Activated naive CD4-positive, alpha-beta T cell treated with anti-CD3 and anti-CD28 coated beads for 36 hours (primary cell): ENCODE measurements at places on chromosomes 7 and 10. TPM values are rescaled to one million over a fixed set of nuclear protein-coding genes. Genes with fewer than 3 reads are reported as not detected.

Gene DOCK1
- 0.49 TPM for total RNA-seq

Gene ARHGEF35
- total RNA-seq: 7.6 TPM

Gene KCNIP2
- 0.79 TPM for total RNA-seq

Gene CELF2
- 72.2 TPM for total RNA-seq

Gene HTR7
- total RNA-seq: not detected

DNA sequence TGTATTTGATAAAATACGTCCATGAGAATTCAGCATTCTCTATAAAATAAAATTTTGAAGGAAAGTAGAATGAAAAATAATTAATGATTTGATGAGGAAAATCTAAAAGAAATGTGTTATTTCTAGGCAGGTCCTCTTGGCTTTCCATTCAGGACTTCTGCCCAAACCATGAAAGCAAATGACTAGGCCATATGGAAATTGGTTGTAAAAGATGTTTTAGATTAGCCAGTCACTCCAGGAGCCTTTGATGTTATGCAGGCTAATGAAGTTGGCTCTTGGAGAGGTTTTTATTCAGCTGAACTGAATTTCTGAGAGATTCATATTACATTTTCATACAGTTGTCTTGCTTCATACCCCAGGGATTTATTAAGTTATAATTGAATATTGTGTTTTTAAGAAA is 452.8 kb downstream of the SDK1 start:
- H3K27me3 ChIP-seq: no peaks in the 10 kb centered on the region
- H3K36me3 ChIP-seq: no peaks in the 10 kb centered on the region
- H3K4me1 ChIP-seq: no peaks in the 10 kb centered on the region
- H3K4me3 ChIP-seq: no peak overlapping the region

DNA sequence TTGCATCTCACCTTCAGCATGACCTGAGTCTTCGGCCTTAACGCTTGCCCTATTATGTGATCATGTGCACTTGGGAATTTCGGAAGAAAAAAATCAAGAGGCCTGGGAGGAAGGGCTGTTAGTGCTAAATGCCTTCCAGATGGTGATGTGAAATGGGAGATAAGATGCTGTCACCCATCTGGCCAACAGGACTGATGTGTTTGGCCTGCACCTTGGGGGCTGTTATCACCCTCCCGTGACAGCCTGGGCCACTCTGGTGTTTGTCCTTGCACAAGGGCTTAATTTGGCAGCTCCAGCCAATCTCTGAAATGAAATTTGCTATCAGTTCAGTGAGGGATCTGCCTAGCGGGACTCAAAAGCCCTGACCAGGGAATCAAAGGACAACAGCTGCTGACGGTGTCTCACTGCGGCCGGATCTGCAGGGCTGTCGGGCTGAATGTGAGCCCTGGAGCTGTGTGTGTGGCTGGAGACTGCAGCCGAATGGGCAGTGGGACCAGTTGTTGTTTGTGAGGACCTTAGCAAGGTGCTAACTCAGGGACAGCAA is 131.4 kb upstream of the BTBD16 start:
- no peak overlapping the region for H3K4me3 ChIP-seq
- H3K27me3 ChIP-seq: peaks cover 4% of the 10 kb centered on the region
- no peaks in the 10 kb centered on the region for H3K4me1 ChIP-seq
- DNase-seq: no peak
- H3K36me3 ChIP-seq: no peaks in the 10 kb centered on the region

- DNase-seq: no peak
- H3K27me3 ChIP-seq: peaks cover 36% of the 10 kb centered on the region
- H3K36me3 ChIP-seq: no peaks in the 10 kb centered on the region
- no peak overlapping the region for H3K4me3 ChIP-seq
Measured at GRCh38 chr7:138979226-138979979, 1.8 kb downstream of the KIAA1549 start.

- H3K27ac ChIP-seq: no peak overlapping the region
- H3K4me1 ChIP-seq: no peaks in the 10 kb centered on the region
- no peaks in the 10 kb centered on the region for H3K36me3 ChIP-seq
- no peaks in the 10 kb centered on the region for H3K27me3 ChIP-seq
- no peak overlapping the region for H3K4me3 ChIP-seq
- DNase-seq: no peak
Measured at GRCh38 chr7:18700147-18700546, 204.6 kb downstream of the HDAC9 start.

GRCh38 chr10:86269332-86269731 is 97.3 kb downstream of the GRID1 start:
- no peaks in the 10 kb centered on the region for H3K36me3 ChIP-seq
- no peaks in the 10 kb centered on the region for H3K4me1 ChIP-seq
- no peak overlapping the region for H3K27ac ChIP-seq
- no peak for DNase-seq

DNA sequence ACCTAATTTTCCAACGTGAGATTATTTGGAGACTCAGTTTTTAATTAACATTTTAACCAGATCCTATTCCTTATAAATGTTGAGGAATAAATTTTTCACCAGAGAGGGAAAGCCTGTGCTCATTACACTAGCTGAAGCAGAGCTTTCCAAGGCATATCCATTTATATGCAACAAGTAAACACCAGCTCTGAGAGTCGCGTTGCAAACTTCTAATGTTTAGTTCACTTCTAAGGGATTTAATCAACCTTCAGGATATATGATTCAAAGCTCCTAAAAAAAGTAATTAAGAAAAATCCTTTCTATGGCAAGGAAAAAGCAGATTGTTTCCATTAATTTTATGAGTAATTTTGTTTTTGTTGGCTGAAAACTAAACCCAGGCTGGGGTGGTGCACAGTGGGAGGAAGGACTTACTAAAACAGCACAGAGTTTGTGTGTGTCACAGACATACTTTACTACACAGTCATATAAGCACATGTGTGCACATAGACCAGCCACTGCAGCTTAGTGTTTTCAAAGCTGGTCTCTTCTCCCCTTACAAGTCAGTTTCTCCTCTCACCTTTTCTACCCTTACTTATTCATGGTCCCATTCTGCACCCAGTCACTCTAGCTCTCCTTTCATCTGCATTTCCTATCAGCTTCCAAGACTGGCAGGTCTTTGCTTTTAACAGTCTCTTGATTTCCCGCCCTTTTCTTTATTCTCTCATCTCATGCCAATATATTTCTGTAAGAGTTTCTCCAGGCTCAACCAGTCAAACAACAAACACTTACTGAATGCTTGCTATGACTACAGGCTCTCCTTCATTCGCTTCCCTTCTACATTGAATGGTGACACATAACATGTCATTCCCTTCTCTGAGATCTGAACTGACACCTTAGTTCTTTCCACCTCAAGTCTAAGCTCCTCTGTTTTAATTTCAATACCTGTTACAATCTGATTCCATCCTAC is 81.1 kb upstream of the FZD1 start:
- H3K36me3 ChIP-seq: no peaks in the 10 kb centered on the region
- no peak overlapping the region for H3K27ac ChIP-seq
- DNase-seq: no peak
- no peak overlapping the region for H3K4me3 ChIP-seq

DNA sequence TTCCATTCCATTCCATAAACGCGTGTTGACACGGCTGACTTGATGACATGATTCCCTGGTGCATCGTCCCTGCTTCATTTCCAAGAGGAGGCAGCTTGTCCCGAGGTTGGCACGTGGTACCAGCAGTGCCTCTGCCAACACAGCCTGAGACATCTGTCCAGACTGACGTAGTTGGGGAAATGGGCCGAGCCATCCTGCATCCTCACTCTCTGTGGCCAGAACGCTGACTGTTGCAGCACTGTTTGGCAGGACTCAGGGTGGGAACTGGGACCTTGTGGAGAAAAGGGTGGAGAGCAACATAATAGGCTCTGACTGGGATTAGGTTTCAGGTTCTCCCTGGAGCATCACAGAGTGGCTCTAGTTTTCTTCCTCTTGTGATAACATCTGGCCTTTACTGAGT is 118.6 kb upstream of the BTBD16 start:
- DNase-seq: no peak
- H3K4me3 ChIP-seq: no peak overlapping the region
- H3K4me1 ChIP-seq: no peaks in the 10 kb centered on the region
- no peaks in the 10 kb centered on the region for H3K36me3 ChIP-seq
- H3K27ac ChIP-seq: no peak overlapping the region

DNA sequence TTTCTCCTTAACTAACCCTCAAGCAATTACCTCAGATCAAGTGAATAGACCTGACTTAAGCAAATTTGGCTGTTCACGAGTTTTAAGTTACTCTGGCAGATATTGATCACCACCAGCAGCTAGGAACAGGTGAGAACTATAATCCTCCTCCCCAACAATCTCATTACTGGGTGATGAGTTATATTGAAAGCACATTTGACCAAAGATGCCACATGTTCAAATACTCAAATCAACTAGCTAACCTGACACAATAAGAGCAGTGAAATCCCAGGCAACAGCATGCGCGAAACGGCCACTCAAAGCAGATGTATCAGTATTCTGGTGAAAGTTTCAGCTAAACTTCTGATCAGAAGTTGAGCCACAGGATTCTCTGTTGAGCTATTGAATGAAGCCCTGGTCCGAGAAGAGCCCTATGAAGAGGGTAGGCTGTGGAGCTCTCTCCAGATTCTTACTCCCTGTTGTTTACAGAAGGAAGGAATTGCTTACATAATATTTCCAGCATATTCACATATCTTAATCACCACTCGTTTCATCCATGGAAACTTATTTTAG is 52.6 kb downstream of the CAV1 start:
- H3K36me3 ChIP-seq: no peaks in the 10 kb centered on the region
- peaks cover 9% of the 10 kb centered on the region for H3K27me3 ChIP-seq
- no peak for DNase-seq
- H3K4me1 ChIP-seq: peaks cover 5% of the 10 kb centered on the region

GRCh38 chr7:152105205-152105604 is 79.7 kb downstream of the GALNT11 start:
- no peak for DNase-seq
- H3K27ac ChIP-seq: no peak overlapping the region
- H3K36me3 ChIP-seq: peaks cover 26% of the 10 kb centered on the region
- no peaks in the 10 kb centered on the region for H3K27me3 ChIP-seq

DNA sequence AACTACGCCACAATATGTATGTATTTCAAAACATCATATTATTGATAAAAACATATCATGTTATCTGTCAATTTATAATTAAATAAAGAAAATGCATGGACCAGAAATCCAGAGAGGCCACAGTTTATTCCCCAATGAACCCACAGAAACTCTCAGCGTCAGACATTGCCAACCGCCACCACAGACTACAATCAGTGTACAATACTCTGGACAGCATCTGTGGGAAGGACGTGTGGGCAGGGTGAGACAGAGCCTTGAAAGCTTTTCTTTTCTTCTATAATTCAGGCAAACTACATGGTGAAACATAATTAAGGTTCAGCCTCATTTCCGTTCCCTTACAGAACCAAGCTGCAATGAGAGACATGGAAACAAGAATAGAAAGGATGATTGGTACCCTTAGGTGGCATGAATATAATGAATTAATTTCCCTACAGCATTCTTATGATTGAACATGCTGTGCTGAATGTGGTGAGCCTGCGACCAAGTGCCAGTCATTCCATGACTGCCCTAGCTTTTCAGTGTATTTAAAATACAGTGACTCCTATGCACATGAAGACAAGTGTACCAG is 909.3 kb downstream of the SORCS1 start:
- H3K27ac ChIP-seq: no peak overlapping the region
- H3K4me1 ChIP-seq: no peaks in the 10 kb centered on the region

- H3K4me3 ChIP-seq: no peak overlapping the region
- no peak overlapping the region for H3K27ac ChIP-seq
- peaks cover 9% of the 10 kb centered on the region for H3K4me1 ChIP-seq
- H3K27me3 ChIP-seq: peaks cover 6% of the 10 kb centered on the region
Measured at GRCh38 chr10:113983552-113983951, 60.1 kb upstream of the ADRB1 start.

DNA sequence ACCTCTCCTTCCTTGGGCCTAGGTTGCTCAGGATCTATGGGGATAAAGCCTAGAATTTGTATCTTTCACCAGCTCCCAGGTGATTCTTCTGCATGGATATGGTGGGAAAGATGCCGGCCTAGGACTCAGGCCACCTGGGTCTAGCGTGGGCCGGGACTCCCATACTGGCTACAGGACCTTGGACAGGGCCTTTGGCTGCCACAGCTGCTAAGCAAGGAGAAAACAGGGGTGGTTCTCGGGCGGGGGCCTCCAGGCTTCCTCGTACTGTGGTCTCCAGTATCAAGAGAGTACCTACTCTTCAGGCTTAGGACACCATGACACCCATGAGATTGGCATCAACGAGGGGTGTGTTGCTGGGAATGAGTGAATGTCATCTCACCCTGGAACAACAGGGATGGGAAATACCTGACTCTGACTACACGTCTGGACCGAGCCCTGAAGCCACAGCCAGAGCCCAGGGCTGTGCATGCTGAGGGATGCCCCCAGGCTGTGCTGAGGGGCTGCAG is 120.3 kb upstream of the ADAM12 start:
- peaks cover 3% of the 10 kb centered on the region for H3K27me3 ChIP-seq
- H3K4me3 ChIP-seq: no peak overlapping the region
- H3K4me1 ChIP-seq: no peaks in the 10 kb centered on the region
- DNase-seq: no peak
- no peaks in the 10 kb centered on the region for H3K36me3 ChIP-seq
- no peak overlapping the region for H3K27ac ChIP-seq

- H3K27me3 ChIP-seq: peaks cover 4% of the 10 kb centered on the region
- H3K4me1 ChIP-seq: no peaks in the 10 kb centered on the region
- no peak overlapping the region for H3K4me3 ChIP-seq
Measured at GRCh38 chr7:42351316-42351935, 114.4 kb upstream of the GLI3 start.

DNA sequence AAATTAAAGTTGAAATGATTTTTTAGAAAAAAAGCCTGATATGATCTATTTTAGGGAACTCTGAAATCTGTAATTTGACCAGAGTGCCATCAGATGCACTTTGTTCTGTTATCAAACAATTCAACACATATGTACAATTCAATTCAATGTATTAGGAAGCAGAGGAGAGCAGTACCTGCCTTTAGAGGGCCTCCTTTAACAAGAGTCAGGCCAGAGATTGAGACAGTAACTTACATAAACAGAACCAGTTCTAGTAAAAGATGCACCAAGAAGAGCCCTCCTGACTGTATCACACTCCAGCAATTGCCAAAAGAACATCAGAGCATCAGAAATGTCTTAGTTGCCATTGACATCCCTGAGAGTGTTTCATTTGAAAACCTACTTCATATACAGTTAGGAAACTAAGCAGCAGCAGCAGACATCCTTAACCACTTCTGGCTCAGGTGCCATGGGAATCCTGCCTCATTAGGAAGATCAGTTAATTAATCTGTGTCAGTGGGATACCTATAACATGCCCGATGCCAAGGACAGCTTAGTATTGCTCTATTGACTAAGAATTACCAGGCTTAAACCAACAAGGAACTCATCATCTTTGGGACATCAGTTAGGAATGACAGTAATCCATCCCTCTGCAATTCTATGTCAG is 1222.6 kb upstream of the LRRN3 start:
- H3K27me3 ChIP-seq: peaks cover 6% of the 10 kb centered on the region
- H3K27ac ChIP-seq: no peak overlapping the region
- H3K4me3 ChIP-seq: no peak overlapping the region

- H3K36me3 ChIP-seq: peaks cover 2% of the 10 kb centered on the region
- DNase-seq: no peak
- peaks cover 51% of the 10 kb centered on the region for H3K27me3 ChIP-seq
- H3K4me3 ChIP-seq: no peak overlapping the region
- H3K4me1 ChIP-seq: peaks cover 11% of the 10 kb centered on the region
- no peak overlapping the region for H3K27ac ChIP-seq
Measured at GRCh38 chr7:28855538-28856217, 102.5 kb downstream of the TRIL start.

- DNase-seq: no peak
- H3K4me3 ChIP-seq: no peak overlapping the region
- peaks cover 6% of the 10 kb centered on the region for H3K4me1 ChIP-seq
- no peaks in the 10 kb centered on the region for H3K36me3 ChIP-seq
Measured at GRCh38 chr7:29885626-29886025, 79.3 kb downstream of the WIPF3 start.
